Activated CD4-positive, alpha-beta T cell treated with anti-CD3 and anti-CD28 coated beads for 4 hours (primary cell): ENCODE measurements at places on chromosomes 3 and 15.

DNA sequence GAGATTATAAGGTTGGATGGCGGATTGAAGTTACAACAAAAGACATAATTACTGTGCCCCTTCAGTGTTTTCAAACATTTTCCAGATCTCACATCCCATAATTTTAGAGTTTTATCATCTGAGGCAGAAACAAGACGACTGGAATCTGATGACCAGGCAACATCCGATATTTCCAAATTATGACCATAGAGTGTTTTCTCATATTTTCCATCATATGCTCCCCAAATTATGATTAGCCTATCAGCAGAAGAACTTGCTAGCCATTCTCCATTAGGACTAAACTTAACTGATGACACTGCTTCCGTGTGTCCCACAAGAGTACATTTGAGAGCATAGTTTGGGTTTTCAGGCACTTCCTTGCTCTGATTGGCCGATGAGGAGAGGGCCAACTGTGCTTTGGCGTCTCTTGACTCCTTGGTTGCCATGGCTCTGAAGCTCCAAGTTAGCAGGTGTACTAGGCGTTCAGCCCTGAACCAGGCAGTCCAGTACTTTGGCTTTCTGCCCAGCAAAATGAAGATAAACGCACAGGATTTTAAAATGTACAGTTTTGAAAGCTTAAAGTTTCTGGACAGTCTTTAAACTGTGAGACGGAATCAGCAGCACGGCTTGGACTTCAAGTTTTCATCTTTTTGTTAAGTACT lies 638 bp downstream of the WDR5B start:
- DNase-seq = peak; percentile 23

DNA sequence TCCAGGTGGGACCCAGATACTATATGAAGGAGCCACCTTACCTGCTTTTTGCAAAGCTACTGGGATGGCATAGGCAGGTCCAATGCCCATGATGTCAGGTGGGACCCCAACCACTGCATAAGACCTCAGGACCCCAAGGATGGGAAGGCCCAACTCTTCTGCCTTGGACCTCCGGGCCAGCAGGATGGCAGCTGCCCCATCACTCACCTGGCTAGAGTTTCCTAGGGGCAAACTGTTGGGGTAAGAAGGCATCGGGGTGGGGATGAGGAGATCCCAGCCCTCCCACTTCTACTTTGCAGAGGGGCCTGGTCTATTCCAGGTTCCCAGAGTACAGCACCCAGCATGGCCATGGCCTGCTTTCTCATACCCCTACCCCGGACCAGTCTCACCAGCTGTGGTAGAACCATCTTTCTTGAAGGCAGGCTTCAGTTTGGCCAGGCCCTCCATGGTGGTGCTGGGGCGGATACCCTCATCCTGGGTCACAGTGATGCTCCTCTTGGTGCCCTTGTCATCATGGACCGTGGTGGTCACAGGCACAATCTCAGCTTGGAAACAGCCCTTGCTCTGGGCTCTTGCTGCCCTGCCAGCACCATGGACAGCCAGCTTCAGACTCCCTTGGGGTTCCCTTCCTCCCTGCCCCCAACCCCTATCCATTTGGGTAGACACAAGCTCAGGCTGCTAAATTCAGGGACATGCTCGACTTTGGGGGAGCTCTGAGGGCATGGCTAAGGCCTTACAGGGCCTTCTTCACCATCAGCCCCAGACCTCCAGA lies 10.6 kb downstream of the ACAA1 start:
- DNase-seq = no peak

DNA sequence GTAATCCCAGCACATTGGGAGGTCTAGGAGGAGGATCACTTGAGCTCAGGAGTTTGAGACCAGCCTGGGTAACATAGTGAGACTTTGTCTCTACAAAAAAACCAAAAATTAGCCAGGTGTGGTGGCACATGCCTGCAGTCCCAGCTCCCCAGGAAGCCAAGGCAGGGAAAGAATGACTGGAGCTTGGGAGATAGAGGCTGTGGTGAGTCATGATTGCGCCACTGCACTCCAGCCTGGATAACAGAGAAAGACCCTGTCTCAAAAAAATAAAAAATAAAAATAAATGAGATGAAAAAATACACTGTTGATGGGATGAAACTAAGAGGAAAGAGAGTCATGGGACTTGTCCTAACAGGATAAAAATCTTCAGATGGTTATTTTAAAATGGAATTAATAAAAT lies 137.6 kb downstream of the IMPG2 start:
- DNase-seq = no peak

DNA sequence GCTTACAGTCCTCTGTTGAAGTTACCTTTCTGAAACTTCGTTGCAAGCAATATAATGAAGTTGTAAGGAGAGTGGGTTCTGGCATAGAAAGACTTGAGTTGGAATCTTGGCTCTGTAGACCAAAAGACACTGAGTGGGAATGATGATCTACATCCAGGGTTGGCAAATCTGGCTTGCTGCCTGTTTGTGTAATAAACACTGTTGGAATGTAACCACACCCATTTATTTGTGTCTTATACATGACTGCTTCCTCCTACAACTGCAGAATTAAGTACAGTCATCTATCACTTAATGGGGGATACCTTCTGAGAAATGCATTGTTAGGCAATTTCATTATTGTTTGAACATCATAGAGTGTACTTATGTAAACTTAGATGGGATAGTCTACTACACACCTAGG lies 178.4 kb upstream of the SUCLG2 start:
- DNase-seq = no peak

GRCh38 chr3:59809016-59809415 lies 759.2 kb upstream of the CFAP20DC start:
- no peak for DNase-seq

- no peak for DNase-seq
Observed at GRCh38 chr3:169179321-169179720, 484.2 kb downstream of the MECOM start.

DNA sequence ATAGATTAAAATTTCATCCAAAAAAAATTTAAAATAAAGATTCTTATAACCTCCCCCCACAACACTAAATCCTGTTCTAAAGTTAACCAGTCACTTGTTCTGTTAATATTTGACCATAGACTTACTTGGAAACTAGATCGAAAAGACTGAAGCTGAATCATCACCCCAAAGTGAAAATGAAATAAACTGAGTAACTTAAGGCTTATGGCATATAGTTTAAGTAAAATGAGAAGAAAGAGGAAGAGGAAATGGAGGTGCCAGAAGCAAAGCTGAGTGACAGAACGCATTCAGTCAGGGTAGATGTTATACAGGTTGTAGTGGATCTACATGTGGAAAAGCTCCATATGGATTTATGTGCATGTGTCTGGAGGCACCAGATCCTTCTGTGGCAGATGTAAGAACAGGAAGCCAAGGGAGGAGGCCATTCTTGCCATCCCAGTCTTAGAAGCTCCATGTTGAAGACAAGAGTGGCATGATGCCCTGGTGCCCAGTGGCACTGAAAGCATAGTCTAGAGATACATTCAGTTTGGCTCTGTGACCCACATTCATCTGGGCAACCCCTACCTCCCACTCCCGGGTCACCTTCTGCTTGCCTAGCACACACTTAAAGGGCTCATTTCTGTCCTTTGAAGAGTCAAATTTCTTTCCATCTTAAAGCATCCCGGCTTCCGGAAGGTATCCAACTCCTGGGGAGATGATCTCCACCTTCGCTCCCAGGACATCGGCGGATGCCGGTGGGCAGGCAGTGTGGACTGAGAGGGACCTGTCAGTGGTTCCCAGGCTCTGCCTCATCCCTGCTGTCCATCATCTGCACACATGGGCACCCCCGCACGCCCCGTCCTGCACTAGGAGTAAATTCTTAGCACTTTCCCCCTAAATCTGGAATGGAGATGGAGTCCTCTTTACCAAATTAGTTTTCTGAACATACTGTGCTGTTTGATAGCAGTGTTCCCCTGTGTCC lies 90.8 kb downstream of the NEO1 start:
- DNase-seq = no peak

- DNase-seq = no peak
Observed at GRCh38 chr15:89299896-89300295, 34.7 kb downstream of the POLG start.

DNA sequence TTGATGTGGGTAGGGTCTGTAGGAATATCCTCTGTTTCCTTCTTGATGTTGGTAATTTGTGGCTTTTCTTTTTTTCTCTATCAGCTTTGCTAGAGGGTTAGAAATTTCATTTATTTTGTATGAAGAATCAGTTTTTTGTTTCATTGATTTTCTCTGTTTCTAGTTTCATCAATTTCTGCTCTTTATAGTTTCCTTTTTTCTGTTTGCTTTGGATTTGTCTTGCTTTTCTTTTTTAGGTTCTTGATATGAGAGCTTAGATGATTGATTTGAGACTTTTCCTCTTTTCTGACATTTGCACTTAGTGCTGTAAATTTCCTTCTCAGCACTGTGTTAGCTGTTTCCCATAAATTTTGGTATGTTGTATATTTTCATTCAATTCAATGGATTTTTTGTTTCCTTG lies 61.3 kb downstream of the LSM3 start:
- DNase-seq = no peak

- no peak for DNase-seq
Observed at GRCh38 chr3:56612146-56612545, 55.2 kb downstream of the CCDC66 start.

DNA sequence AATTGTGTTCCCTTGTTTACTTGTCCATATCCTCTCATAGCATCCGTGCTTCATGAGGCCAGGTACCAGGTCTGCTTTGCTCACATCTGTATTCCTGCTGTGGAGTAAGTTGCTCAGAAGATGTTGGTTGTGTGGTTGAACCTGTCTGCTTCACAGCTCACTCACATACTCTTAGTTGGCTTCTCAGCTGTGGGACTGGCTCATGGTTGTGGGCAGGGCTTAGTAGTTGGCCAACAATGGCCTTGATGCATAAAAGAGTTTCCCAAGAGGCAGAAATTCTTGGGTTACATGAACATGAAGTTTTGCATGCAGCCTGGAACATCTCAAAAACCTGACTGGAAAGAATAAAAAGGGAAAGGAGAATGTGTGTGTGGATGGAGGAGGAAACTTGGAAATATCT lies 17.0 kb downstream of the CELF6 start:
- no peak for DNase-seq

GRCh38 chr3:179829401-179829800 lies 176.6 kb downstream of the USP13 start:
- DNase-seq = no peak

DNA sequence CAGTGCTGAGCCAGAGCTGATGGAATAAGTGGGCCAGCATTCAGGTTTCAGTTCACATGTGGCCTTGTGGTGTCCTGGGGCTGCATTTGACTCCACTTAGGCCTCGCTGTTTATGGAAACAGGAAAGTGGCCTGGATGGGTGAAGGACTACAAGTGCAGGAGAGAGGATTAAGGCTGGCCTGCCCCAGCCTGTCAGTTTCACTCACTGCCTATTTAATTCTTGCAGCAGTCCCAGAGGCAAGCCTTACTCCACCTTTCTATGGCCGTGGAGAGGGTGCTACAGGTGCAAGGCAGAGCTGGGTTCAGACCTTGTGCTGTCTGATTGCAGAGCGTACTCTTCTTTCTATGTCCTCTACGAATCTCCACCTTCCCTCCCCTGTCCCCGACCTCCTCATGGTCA lies 37.7 kb downstream of the ABHD17C start:
- no peak for DNase-seq

DNA sequence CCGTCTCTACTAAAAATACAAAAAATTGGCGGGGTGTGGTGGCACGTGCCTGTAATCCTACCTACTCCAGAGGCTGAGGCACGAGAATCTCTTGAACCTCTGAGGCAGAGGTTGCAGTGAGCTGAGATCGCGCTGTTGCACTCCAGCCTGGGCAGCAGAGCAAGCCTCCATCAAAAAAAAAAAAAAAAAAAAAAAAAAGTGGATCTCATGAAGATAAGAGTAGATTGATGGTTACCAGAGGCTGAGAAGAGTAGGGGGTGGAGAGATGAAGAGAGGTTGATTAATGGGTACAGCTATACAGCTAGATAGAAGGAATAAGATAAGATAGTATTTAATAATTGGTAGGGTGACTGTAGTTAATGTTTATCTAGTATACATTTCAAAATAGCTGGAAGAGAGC lies 65.9 kb upstream of the LRRC3B start:
- DNase-seq = no peak
